ENCODE measurements at places on chromosomes 11 and 22.

GRCh38 chr11:118417801-118418200 is 16.4 kb downstream of the ATP5MG start:
- no peak for DNase-seq

GRCh38 chr22:46513908-46514550 is 23.4 kb downstream of the CELSR1 start:
- no peak for DNase-seq

- DNase-seq, result no peak
These were observed 14.9 kb downstream of the ZNRF3 start for GRCh38 chr22:28898233-28898629.

GRCh38 chr11:33941637-33942160 is 49.8 kb upstream of the LMO2 start:
- DNase-seq, result peak; percentile 28

- DNase-seq, result no peak
These were observed 1155.3 kb downstream of the BRD1 start for GRCh38 chr22:48672387-48672786.

GRCh38 chr22:46727813-46728364 is 10.2 kb downstream of the CERK start:
- no peak for DNase-seq

DNA sequence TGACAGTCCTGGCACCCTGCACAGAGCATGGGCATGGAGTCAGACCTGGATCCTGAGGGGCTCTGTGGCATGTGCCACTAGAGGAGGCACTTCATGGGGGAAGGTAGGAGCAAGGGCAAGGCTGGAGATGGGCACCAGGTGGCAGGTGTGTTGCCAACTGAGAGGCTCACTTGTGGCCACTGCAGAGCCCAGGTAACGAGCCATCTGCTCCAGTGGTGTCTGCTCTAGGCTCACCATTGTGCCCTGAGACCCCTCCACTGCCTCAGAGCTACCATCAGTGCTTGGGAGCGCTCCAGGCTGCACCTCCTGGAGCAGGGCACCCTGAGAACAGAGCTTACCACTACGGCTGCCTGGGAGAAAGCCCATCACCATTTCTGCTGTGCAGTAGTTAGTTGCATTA is 1.3 kb upstream of the ZDHHC8 start:
- no peak for DNase-seq

DNA sequence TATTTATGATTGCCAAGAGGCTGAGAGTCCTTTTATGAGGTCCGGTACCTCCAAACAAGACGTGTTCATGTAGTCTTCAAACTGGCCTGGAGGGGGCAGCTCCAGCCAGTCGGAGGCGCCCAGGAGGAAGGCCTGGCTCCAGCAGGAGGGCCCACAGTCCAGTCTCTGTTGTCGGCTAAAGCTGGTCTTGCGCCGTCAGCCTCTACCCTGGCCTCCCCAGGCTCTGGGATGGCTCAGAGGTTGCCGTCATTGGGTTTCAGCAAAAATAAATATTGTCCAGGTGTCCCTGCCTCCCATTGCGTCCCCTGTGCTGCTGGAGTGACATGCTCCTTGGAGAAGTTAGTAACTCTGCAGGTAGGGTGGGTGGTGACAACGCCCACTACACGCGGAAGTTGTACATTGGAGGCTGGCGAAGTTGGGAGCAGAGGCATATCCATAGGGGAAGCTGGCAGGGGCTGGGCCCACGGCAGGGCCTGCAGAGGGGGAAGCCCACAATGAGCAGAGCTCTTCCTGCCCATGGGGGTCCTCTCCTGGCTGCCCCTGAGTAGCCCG is 1.0 kb upstream of the SLC25A1 start:
- DNase-seq, result peak; percentile 70

- no peak for DNase-seq
These were observed 14.1 kb upstream of the KCNQ1OT1 start for GRCh38 chr11:2713661-2714462.

GRCh38 chr11:59173080-59173963 is 1.4 kb downstream of the DTX4 start:
- DNase-seq, result no peak

DNA sequence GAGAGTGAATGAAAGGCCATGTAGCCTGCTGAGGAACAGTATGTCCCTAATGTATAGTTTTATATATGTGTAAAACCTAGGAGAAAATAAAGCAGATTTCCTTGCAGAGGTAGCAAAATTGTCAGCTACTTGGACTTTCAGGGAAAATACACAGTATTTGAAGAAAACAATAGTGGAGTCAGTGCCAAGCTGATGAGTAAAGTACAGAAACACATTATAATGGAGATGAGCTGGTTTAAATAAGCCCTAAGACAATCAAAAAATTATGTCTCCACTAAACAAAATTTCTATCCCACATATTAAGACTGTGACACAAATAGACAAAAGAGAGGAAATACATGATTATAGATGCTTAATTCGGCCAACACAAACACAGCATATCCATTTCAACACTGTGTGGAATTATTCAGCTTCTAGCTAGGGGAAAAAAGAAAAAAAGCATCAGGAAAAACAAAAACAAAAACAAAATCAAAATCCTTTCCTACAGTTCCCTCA is 75.9 kb downstream of the MAML2 start:
- no peak for DNase-seq

GRCh38 chr22:42077486-42078125 is 1.9 kb upstream of the SMDT1 start:
- DNase-seq, result no peak

DNA sequence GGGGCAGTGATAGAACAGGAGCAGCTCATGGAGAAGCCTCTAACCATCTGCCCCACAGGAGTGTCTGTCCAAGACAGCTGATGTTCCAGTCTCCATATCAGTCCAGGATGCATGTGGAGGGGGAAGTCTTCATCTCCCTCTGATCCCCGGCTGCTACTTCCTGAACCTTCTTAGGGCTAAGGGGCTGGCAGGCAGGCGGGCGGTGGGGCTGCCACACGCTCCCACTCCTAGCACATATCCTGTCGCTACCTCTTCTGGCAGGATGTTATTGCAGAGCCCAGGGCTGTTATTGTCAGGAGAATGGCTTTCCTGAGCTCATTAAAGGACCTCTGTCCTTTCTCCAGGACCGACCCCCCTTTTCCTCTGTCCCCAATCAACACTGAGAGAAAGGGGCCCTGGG is 25.4 kb downstream of the LRRC55 start:
- DNase-seq, result no peak

- no peak for DNase-seq
These were observed 2.9 kb downstream of the SLC37A4 start for GRCh38 chr11:119027561-119028345.

GRCh38 chr22:28268171-28268570 is 349.1 kb upstream of the PITPNB start:
- no peak for DNase-seq

DNA sequence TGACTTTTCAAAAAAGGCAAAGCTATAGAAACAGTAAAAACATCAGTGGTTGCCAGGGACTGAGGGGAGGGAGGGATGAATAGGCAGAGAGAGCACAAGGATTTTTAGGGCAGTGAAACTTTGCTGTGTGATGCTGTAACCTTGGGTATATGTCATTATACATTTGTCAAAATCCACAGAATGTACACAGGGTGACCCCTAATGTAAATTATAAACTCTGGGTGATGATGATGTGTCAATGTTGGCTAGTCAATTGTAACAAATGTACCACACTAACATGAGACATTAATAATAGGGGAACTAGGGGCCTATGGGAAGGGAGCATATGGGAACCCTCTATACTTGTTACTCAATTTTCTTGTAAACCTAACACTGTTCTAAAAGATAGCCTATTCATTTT is 24.8 kb downstream of the RIBC2 start:
- DNase-seq, result no peak

- peak; percentile 66 for DNase-seq
These were observed at the start of gene PTPMT1 for GRCh38 chr11:47565340-47566148. Gene PTPMT1, plus strand, starts transcription at chr11:47565599. Its CDS starts 24 bp downstream, at chr11:47565623.

- DNase-seq, result no peak
These were observed 4.3 kb downstream of the PIK3IP1 start for GRCh38 chr22:31287818-31288495.

DNA sequence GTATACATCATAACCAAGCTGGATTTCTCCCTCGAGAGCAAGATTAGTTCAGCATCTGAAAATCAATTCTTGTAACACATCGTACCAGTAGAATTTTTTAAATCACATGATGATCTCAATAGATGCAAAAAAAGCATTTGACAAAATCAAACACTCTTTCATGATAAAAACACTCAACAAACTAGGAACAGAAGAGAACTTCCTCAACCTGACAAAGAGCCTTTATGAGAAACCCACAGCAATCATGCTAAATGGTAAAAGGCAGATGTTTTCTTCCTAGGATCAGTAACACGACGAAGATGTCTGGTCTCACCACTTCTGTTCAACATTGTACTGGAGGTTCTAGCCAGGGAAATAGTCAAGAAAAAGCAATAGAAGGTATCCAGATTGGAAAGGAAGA is 34.1 kb upstream of the TMPRSS4 start:
- DNase-seq, result no peak

DNA sequence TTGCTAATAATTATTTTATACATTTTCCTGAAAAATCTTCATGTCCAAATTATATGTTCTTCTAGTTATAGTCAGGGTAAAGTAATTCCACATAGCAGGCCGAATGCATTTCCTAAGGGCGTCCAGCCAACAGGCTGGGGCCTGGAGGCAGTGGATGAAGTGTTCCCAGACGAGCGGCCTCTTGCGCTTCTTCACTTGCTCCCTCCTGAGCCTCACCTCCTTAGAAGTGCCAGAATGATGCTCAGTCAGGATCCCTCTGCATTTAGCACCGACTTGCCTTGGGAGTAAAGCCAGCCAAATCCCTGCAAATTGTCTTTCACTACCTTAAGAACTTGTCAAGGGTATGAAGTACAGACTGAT is 1.5 kb downstream of the OLFML1 start:
- DNase-seq, result no peak

DNA sequence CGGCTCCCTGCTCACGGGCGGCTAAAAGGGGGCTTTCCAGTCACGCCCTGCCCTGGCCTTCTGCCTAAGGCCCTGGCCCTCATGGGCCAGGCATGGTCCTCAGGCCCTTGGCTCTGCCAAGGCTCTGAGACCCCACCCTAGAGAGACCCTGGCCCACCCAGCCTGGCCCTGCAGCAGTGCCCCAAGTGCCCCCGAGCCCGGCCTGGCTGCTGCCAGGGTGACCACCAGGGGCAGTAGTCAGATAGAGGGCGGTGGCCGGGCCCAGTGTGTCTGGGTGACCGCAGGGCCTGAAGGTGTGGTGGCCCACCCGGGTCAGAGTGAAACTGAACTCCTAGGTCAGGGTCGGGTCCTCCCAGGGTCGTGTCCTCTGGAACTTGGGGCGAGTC is 29.4 kb upstream of the CCDC188 start:
- DNase-seq, result no peak

GRCh38 chr22:29861672-29862297 is 21.2 kb upstream of the MTMR3 start:
- DNase-seq, result no peak

DNA sequence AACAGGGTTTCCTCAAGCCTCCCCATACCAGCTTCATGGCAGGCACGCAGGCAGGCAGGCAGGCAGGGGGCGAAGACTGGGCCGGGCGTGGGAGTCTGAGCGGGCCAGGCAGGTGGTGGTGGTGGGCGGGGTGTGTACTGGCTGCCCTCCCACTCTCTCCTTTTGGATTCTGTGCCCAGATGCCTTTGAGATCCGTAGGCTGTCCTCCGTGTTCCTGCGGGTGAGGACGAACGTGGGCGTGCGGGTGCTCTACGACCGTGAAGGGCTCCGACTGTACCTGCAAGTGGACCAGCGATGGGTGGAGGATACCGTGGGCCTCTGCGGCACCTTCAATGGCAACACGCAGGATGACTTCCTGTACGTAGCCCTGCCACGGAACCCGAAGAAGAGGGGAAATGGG is 23.0 kb downstream of the OTOG start:
- no peak for DNase-seq

- DNase-seq, result no peak
These were observed 61.1 kb downstream of the LINC01488 start for GRCh38 chr11:69542314-69543168.

DNA sequence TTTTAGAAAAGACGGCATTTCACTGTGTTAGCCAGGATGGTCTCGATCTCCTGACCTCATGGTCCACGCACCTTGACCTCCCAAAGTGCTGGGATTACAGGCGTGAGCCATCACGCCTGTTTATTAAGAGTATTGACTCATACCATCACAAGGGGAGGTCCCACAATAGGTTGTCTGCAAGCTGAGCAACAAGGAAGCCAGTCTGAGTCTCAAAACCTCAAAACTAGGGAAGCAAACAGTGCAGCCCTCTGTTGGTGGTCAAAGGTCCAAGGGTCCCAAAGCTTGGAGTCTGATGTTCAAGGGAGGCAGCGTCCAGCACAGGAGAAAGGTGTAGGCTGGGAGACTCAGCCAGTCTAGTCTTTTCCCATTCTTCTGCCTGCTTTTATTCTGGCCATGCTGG is 32.8 kb upstream of the LDLRAD3 start:
- no peak for DNase-seq

DNA sequence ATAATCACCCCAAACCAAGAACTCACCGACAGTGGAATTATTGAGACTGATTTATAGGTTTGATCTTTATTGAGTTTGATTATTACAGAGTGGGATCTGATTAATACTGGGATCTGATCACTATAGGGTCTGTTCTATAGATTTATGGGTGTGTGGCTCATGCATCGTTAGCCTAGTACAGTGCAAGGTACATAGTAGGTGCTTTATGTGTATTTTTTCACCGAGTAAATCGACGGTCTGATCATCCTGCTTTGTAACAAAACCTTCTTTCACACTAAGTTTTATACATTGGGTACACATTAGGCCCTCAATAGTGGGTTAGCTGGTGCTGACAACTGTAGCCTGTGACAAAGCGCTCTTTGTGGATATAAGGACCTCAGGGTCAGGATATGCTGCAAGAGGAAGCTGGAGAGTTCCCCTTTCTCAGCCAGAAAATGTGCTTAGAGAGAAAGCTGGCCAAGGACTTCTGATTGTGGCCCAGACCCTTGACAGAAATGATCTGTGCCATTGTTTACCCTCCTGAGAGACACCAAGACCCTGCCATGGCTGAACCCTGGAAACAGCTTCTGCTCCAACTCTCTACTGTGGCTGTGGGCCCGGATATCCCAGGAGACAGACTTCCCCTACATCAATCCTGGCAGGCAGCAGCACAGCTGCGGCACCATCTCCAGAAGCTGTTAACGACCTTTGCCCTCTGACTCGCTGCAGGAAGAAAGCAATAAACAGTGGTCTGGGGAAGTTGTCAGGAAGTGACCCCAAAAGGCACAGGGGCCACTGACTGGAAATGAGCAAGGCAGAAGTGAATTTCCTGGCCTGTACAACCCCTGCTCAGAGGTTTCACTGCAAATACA is 16.1 kb upstream of the TPP1 start:
- no peak for DNase-seq

GRCh38 chr11:11171854-11172253 is 181.2 kb downstream of the CSNK2A3 start:
- no peak for DNase-seq

GRCh38 chr11:105790840-105791239 is 181.0 kb downstream of the GRIA4 start:
- DNase-seq, result no peak

- DNase-seq, result no peak
These were observed 76.0 kb downstream of the LARGE1 start for GRCh38 chr22:33844273-33844672.

DNA sequence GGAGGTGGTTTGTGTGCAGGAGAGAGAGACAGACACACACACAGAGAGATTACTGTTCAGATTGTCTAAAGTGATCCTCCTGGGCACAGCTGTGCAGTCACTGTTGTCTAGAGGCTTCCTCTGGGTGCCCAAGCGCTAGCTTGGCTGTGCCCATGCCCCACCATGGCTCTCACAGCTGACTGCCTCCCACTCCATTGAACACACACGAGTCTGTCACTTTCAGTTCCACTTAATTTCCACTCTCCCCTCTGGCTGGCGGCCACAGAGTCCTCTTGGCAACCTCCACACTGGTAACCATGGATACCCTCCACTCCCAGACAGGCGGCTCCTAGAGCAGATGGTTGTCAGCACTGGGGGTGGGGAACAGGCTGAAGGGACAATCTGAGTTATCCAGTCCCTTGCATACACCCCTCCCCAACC is 29.1 kb downstream of the MAP6 start:
- DNase-seq, result no peak

Measured in GM12892 (cell line).